Activated T-helper 9 cell treated with anti-CD3 and anti-CD28 coated beads, Interleukin-2, amount 50 U/mL, for 16 hours (primary cell): ENCODE measurements at places on chromosomes 2 and 18.
A peak's percentile ranks its signal among the peaks of the same experiment; 100 is the strongest.

GRCh38 chr2:152415231-152415642, 80.3 kb downstream of the FMNL2 start:
- no peak for DNase-seq

DNA sequence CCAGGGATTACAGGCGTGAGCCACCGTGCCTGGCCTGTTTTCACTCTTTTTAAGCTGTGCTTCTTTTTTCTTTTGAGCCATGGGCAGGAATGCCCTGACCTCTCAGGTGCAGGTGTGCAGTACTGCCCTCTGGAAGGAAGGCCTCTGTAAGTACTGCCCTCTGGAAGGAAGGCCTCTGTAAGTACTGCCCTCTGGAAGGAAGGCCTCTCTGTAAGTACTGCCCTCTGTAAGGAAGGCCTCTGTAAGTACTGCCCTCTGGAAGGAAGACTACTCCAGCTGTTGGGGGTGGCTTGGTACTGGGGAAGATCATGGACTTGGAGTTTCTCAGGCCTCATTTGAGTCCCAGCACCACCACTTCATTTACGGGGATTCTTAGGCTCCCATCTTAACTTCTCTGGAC, 248.5 kb upstream of the ID2 start:
- no peak for DNase-seq

GRCh38 chr2:187098154-187098553, 249.2 kb upstream of the ZSWIM2 start:
- DNase-seq: no peak

GRCh38 chr2:142175813-142176338, 45.1 kb upstream of the LRP1B start:
- DNase-seq: no peak

DNA sequence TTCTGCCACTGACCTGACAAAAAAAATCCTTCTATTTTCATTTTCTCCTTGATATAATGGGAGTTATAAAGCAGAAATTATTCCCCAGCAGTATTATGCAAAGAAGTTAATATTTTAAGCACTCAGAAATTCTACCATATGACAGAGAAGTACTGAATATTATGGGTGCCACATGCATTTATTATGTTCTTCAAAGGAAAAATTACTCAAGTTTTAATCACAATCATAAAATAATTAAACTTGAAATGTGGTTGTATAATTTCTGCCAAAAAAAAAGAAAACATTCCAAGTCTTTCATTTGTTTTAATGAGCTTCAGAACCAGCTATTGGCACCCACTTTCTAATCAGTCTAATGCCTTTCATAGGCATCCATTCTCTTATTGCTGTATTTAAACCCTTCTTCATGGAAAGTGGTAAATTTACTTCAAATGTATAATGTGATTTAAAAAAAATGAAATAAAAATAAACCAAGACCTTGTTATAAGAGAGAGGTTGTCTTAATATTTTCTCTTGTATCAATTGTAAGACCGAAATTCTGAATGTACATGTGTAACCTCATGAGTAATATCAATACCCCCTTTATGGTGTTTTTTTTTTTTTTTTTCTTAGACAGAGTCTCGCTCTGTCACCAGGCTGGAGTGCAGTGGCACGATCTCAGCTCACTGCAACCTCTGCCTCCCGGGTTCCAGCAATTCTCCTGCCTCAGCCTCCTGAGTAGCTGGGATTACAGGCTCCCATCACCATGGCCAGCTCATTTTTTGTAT, 302.3 kb downstream of the IRS1 start:
- DNase-seq: no peak

DNA sequence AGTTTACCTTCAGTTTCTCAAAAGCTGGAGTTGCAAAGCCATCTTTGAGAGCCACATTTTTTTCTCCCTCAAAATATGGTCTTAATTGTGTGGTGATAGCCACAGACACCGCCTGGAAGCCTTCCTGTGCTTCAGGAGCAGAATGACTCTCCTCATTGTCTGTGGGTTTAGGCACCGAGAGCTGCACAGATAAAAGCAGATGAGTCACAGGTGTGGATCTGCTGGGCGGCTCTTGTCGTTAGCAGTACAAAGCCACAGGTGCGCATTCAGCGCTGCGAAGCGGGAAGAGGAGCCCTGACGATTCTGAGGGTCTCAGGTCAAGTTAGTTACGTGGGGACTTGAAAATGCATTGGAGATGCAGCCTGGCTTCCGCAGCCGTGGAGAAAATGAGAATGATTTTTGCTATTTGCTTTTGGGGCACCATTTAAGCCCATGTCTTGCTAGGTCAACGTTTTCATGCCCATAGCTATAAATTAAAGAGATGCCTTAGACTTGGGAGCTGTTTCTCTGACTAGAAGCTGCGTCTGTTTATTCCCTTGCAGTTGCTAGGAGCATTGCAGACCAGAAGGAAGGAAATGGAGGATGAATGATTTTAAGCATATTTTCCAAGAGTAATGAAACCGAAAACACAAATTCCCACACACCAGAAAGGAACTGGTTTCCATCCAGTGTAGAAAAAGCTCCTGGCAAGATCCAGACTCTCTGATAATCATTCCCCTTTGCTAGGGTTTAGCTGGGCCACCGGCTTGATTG, 51.5 kb downstream of the KLHL29 start:
- no peak for DNase-seq

DNA sequence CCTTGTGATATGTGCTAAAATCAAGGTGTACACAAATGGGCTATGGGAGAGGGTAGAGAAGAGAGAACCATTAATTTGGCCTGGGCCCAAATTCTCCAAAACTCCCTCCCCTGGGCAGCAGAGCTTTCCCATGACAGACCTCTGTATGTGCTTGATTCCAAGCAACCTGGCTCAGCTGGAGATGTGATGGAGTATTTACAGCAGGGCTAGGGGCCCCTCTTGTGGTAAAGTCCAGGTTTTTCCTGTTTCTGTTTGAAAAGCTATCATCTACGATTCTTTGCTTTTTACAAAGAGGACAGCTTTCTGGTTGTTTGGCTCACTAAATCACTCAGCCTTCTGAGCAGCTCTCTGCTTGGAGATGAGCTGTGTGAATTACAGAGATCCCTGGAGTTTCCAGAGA, 40.3 kb downstream of the KCNS3 start:
- DNase-seq: no peak

GRCh38 chr2:147449323-147449991, 395.4 kb upstream of the ACVR2A start:
- peak; percentile 7 for DNase-seq
